ENCODE measurements at places on chromosomes 6 and 20.

DNA sequence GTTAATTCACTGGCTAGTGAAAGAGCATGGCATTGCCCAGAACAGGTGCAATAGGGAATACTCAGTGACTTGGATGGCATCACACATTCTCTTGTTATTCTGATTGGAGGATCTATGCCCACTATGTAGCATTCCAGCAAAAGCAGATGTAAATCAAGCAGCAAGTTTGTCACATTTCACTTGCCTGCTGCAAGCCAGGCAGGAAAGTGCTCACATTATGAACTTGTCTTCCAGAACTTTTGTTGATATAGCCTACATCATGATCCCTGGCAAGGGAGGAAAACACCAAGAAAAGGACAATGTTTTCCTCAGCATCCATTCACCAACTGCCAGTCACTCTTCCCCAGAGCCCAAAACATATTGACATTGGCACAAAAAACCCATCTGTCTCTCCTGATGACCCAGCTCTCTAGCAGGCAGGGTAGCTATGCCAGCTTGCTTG lies 77.8 kb downstream of the ARHGAP18 start:
- DNase-seq, result no peak

- DNase-seq, result no peak
These were observed 126.2 kb downstream of the CD164 start for GRCh38 chr6:109255946-109256640.

DNA sequence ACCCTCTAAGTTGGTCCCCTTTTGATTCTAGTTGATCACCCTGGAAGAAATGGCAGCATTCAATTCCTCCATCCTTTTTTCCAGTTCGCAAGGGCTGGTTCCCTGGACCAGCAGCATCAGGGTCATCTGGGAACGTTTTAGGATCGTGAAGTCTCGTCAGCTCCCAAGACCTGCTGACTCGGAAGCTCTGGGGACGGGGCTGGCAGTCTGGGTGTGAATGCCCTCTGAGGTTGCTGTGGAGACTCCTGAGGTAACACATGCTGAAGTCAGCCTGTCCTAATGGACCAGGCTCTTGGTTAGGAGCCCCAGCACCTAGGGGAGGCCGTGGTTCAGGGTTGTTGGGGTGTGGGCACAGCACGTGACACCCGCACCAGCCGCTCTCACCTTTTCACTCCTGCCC lies 164.1 kb downstream of the SYNDIG1 start:
- DNase-seq, result no peak

DNA sequence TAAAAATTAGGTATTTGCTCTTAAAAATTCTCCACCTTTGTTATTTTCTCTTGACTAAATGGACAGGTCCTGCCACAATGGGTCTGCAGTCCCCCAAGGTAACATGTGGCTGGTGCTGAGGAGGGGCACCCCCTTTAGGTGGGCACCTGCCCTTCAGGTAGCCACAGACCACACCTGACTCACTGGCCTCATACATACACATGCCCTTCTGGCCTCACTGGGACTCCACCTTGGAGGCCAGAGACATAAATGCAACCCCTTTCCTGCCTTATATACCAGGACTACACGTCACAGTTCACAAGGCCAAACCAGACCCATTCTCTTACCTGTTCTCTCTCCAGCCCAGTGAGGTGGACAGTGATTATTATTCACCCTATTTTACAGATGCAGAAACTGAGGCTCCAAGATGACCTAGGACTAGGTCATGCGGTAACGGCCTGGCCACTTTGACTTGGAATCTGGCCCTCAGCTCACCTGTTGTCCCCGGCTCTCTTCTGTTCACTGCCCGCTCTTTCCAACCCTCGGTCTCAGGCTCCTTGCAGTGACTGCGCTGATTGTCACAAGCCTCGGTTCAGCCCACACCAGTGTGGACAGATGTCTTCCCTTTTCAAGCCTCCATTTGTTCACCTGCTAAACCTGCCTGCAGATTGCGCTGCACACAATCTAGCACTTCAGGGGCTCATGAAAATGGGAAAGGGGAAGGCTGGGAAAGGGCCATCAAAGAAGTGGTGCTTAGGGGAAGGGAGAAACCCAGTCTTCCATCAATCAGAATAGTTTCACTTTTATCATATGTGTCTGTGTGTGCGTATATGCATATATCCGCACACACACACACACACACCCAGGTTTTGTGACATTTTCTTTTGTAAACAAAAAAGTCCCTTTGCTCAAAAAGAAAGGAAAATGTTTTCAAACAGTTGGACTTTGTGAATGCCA lies 121.7 kb downstream of the BCAS1 start:
- no peak for DNase-seq

GRCh38 chr20:60630609-60631008 lies 621.5 kb upstream of the CDH4 start:
- no peak for DNase-seq

GRCh38 chr20:48585061-48585870 lies 242.5 kb downstream of the PREX1 start:
- peak; percentile 46 for DNase-seq

- no peak for DNase-seq
These were observed 116.2 kb downstream of the SULF2 start for GRCh38 chr20:47669152-47669425.

GRCh38 chr6:165744555-165745228 lies 81.7 kb upstream of the PDE10A start:
- DNase-seq, result no peak

GRCh38 chr6:11298651-11299420 lies 66.4 kb upstream of the NEDD9 start:
- peak; percentile 75 for DNase-seq

DNA sequence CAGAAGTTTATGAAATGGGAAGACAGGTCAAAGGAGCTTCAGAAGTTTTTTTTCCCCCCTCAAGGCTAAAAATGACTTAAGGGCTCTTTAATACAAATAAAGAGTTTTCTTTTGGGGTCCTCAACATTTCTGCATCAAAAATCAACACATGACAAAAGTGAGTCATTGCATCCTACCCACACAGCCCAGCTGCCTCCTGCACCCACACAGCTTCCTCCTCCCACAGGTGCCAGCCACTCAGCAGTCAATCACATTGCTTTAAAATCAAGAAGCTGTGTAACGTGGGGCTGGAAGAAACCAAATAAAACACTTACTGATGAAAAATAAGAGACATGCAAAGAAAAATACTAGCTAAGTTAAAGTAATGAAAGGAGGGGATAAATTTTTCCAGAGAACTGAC lies 68.5 kb downstream of the MAP3K5 start:
- no peak for DNase-seq

DNA sequence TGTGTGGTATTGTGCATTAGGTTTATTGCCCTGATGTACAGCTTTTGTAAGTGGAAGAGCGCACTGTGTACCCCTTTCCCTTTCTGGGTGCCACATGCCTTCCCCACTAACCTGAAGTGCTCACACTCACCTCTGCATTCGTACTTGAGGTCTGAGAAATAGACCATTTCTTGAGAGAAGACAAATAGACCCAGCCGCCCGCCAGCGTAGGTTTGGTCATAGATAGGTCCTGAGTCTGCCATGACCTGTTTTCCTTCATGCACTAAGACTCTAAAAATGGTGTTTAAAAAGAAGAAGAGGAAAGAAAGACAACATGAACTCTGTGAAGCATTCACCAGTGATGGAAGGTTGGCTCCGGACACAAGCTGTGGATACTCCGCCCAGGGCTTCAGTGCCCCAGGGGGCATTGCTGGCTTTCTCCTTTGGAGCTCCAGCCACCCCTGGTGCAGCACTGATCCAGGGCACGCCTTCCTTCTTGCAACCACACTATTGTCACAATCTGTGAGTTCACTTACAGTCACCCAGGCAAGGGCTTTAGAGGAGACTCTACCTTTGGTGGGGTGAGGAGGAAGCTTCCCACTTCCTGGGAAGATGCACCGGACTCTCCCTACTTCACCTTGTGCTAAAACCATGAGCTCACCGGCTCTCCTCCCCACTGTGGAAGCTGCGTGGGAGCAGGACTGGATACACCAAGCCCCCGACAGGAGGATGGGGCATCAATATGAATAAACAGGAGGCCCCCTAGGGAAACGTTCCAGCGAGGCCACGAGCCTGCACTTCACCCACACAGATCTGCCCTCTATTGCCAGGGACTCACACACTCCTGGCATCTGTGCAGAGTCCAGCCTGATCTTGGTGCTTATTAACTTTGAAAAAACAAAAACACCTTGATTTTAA lies 33.3 kb downstream of the THBS2 start:
- DNase-seq, result no peak

- DNase-seq, result peak; percentile 38
These were observed 517 bp downstream of the ACTL10 start for GRCh38 chr20:33667245-33667675.

DNA sequence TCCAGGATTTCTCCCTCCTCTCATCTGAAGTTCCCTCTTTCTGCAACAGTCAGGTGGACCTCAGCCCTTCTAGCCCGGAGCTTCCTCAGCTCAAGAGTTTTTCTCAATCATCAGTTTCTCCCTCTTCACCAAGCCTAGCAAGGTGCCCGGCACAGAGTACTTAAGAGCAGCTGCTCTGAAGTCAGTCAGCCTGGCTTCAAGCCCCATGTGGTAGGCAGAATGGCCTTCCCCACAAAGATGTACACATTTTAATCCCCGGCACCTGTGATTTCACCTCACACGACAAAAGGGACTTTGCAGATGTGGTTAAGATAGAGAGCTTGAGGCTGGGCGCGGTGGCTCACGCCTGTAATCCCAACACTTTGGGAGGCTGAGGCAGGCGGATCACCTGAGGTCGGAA lies 15.1 kb upstream of the RBPJL start:
- DNase-seq, result no peak

- DNase-seq, result no peak
These were observed 99.2 kb downstream of the PDE7B start for GRCh38 chr6:135950669-135951068.

DNA sequence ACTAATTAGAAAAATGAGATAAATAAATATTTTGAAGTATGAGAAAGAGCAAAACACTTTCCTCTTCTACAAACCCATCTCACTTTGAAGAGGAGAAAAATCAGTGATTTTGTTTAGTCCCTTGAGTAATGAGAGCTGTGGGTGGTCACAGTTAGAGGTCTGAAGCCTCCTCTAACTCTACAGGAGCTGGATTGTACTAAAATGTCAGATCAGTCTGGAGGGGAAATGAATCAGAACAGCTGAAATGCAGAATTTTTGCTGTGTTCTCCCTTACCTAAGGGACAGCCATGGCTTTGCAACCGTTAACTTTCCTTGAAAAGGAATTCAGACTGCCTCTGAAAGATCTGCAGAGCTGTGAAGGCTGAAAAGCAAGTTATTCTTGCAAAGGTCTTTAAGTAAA lies 11.4 kb upstream of the RFPL4B start:
- DNase-seq, result no peak

- no peak for DNase-seq
These were observed 119.9 kb upstream of the ASCC3 start for GRCh38 chr6:101001012-101001411.

DNA sequence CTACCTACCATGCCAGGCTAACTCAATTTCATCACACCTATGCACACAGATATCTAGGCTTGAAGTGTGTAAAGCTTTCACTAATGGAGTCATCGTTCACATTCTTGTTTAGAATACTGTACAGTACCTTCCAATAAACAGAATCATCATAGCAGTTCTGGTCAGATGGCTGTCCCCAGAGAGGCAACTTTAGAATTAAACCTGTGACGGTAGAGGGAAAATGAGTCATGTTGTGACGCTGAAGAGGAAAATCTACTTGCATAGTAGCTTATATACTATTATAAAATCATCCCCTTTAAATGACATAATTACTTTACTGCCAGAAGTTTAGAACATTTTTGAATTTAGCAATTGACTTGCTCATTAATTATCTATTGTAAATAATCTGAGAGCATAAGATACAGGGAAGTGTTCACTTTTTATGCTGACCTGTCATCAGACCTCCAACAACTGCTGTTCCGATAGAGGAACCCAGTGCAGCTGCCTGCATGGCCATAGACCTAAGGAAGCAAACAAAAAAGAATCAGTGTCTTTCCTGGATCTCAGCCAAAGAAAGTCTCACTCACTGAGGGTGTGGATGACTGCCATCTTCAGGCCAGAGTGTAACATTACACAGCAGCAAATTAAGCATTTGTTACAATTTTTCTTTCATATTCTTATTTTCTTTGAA lies 29.8 kb downstream of the RHAG start:
- DNase-seq, result peak; percentile 28

Measured in mucosa of gallbladder (tissue), 1 donor.